ENCODE measurements at places on chromosomes 1 and 21. TPM values are rescaled to one million over a fixed set of nuclear protein-coding genes. Genes with fewer than 3 reads are reported as not detected.

PKLR gene
- not detected for total RNA-seq

BNIPL gene
- 0.31 TPM for total RNA-seq

COL8A2 gene
- 0.94 TPM for total RNA-seq

SPATA17 gene
- total RNA-seq, result 3.1 TPM

TP73 gene
- 0.31 TPM for total RNA-seq

FCRL4 gene
- total RNA-seq, result not detected

CHAF1B gene
- total RNA-seq, result 1.9 TPM

CHI3L1 gene
- total RNA-seq, result 0.63 TPM

CLCA4 gene
- not detected for total RNA-seq

RNF2 gene
- total RNA-seq, result 87.6 TPM

TCHHL1 gene
- total RNA-seq, result not detected

SOX13 gene
- 2.5 TPM for total RNA-seq

LYPD8 gene
- total RNA-seq, result not detected

TFF2 gene
- total RNA-seq, result not detected

CFAP45 gene
- total RNA-seq, result 0.63 TPM

SLAMF8 gene
- total RNA-seq, result not detected

HOOK1 gene
- 13.8 TPM for total RNA-seq

RGSL1 gene
- total RNA-seq, result not detected

PDC gene
- total RNA-seq, result not detected

KIF17 gene
- total RNA-seq, result 5.9 TPM

MSH4 gene
- total RNA-seq, result 1.9 TPM

CHI3L2 gene
- total RNA-seq, result 0.31 TPM

SPATA21 gene
- 0.31 TPM for total RNA-seq

F13B gene
- not detected for total RNA-seq

BATF3 gene
- 5.3 TPM for total RNA-seq

PDE4DIP gene
- 613 TPM for total RNA-seq

ZMYND12 gene
- total RNA-seq, result 0.63 TPM

NPHS2 gene
- not detected for total RNA-seq

C1QA gene
- 4.7 TPM for total RNA-seq

ADAMTS4 gene
- 0.31 TPM for total RNA-seq

NEK2 gene
- total RNA-seq, result 3.8 TPM

CLDN17 gene
- total RNA-seq, result not detected

CA6 gene
- total RNA-seq, result not detected

TSTD1 gene
- total RNA-seq, result 35.1 TPM

KCNH1 gene
- total RNA-seq, result 5.6 TPM

MANEAL gene
- 41.0 TPM for total RNA-seq

PAFAH2 gene
- total RNA-seq, result 5.6 TPM

C4BPA gene
- total RNA-seq, result not detected

SLAMF7 gene
- not detected for total RNA-seq

SEMA6C gene
- total RNA-seq, result 40.1 TPM

OR14K1 gene
- 0.94 TPM for total RNA-seq

APCS gene
- total RNA-seq, result not detected

FCRL5 gene
- total RNA-seq, result not detected

VANGL2 gene
- total RNA-seq, result 27.5 TPM

HES4 gene
- 24.7 TPM for total RNA-seq

KIF14 gene
- total RNA-seq, result 3.8 TPM

FRRS1 gene
- 1.9 TPM for total RNA-seq

LAX1 gene
- not detected for total RNA-seq

MCL1 gene
- total RNA-seq, result 113 TPM

ORC1 gene
- total RNA-seq, result 2.2 TPM

GBP2 gene
- total RNA-seq, result not detected

NTNG1 gene
- total RNA-seq, result 14.4 TPM

PGBD2 gene
- total RNA-seq, result 11.9 TPM

SPATA46 gene
- not detected for total RNA-seq

TNFRSF4 gene
- total RNA-seq, result not detected

IGFN1 gene
- not detected for total RNA-seq
